Testis (tissue), 5 donors: ENCODE measurements at places on chromosomes 16 and 17.
A peak's percentile ranks its signal among the peaks of the same experiment; 100 is the strongest.

DNA sequence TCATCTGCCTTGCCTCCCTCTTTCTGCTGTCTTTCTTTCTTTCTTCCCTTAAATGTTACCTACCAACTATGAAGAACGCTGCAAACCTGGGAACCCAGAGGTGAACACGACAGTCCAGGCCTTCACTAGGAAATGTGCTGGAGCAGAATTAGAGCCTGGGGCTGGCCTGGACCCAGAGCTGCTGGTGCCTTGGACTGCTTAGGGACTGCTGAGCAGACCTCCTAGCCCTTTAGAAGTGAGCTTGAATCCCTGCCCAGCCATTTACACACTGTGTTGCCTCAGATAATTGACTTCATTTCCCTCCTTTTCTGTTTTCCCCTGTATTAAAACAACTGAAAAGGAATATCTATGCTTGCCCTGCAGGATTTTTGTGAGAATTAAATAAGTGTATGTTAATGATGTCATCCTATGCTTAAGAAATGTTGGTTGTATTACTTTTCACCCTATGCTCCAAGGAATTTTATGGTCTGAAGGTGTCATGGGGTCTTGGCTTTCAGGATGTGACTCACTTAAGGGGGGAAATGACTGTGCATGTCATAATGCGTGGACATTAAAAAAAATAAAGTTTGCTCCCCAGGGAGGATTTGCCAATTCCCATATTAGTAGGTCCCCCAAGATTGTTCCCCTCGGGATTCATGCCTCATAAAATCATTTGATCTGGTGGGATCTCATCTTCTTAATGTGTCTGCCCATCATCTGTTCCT lies 11.5 kb downstream of the CDH13 start:
- no peak for DNase-seq

DNA sequence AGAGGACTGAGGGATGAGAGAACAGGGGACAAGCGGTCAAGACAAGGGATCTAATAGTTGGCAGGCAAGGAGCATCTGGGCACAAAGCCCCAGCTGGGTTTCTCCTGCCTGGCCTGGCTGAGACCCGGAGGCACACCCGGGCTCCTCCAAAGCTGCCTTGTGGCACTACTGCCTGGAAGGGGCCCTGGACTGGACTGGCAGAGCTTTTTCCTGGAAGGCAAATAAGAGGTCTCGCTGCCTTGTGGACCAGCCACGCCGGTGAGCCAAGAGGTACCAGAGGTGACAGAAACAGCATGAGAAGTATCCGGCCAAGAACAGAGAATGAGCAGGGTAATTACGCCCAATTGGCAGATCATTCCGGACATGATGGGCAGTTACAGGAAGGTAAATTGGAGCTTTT lies 64.6 kb downstream of the GTF3C1 start:
- no peak for DNase-seq

- no peak for DNase-seq
Observed at GRCh38 chr16:88524973-88525662, 45.1 kb upstream of the ZC3H18 start.

GRCh38 chr17:42310787-42311215 lies 22.5 kb downstream of the STAT5A start:
- DNase-seq = no peak

- no peak for DNase-seq
Observed at GRCh38 chr17:33243732-33244131, 49.4 kb downstream of the ASIC2 start.

- DNase-seq = no peak
Observed at GRCh38 chr17:77467521-77467920, 326.8 kb downstream of the SEC14L1 start.

GRCh38 chr17:29844339-29845048 lies 85.5 kb downstream of the SSH2 start:
- DNase-seq = no peak

GRCh38 chr16:85231959-85232358 lies 119.7 kb upstream of the CIBAR2 start:
- DNase-seq = peak; percentile 75

GRCh38 chr17:82283208-82283749 lies 9.8 kb upstream of the CSNK1D start:
- no peak for DNase-seq

DNA sequence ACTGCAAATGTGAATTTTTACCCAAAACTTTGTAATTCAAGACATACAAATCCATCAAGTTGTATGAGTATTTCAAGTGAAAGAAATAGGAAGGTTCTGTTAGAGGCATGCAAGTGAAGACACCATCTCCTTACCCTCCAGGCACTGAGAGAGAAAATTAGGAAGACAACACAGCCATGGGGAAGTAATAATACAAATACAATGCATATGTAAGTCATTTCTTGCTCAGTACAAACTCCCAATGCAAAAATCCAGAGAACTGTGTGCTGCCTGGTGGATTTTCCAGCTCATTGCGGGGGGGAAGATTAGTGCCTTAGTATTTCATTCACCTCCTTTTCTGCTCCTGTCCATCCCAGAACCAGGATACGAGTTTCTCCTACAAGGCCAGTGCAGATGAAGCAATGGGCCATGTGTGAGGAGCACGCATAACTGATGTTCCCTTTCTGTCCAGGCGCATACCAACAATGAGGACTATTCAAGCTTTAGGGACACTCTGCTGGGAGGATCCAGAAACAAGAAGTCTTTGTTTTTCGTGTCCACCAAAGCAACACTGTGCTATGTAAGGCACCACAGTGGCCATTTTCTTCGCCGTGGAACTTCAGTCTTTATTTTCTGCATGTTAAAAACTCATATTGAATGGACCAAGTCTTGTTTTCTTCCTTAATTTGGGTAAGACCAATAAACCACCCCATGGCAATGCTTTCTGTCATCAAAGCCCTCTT lies 143.7 kb upstream of the RCVRN start:
- DNase-seq = peak; percentile 77

- DNase-seq = no peak
Observed at GRCh38 chr16:73210686-73211085, 162.8 kb upstream of the ZFHX3 start.

GRCh38 chr17:35345926-35346771 lies 27.3 kb downstream of the SLFN11 start:
- peak; percentile 30 for DNase-seq

- peak; percentile 82 for DNase-seq
Observed at GRCh38 chr16:21301168-21301894, 23.2 kb upstream of the CRYM start.

DNA sequence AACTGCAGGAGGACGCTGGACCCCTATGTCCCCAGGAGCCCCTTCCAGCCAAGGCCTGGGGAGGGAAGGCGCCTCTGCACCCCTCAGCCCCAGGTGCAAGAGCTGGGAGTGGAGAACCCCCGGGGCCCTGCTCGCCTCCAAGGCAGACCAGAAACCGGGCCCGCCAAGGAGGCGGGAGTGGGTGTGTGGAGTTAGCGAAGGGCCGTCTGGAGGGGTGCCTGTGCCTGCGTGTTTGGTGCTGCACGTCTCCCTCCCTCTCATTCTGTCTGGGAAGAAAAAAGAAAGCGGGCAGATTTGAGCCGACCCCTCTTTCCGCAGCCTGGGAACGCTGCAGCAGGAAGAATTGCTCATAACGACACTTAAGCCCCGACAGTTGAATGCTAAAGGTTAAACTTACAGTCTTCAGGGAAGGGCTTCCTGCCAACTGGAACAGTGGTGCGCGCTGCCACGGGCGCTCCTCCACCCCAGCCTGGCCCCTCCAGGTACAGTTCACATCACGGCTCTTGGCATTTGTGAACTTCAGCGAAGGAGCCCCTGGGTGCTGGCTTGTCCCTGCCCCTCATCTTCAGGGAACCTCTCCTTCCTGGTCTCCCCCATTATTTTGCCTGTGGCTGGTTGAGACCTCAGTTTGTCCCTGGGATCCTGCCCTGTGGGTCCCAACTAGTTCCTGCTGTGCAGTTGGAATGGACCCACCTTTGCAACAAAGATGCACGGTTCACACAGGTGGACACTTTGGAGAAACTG lies 19.2 kb upstream of the ZFHX3 start:
- no peak for DNase-seq

GRCh38 chr16:14150796-14151195 lies 79.7 kb downstream of the MRTFB start:
- DNase-seq = no peak

DNA sequence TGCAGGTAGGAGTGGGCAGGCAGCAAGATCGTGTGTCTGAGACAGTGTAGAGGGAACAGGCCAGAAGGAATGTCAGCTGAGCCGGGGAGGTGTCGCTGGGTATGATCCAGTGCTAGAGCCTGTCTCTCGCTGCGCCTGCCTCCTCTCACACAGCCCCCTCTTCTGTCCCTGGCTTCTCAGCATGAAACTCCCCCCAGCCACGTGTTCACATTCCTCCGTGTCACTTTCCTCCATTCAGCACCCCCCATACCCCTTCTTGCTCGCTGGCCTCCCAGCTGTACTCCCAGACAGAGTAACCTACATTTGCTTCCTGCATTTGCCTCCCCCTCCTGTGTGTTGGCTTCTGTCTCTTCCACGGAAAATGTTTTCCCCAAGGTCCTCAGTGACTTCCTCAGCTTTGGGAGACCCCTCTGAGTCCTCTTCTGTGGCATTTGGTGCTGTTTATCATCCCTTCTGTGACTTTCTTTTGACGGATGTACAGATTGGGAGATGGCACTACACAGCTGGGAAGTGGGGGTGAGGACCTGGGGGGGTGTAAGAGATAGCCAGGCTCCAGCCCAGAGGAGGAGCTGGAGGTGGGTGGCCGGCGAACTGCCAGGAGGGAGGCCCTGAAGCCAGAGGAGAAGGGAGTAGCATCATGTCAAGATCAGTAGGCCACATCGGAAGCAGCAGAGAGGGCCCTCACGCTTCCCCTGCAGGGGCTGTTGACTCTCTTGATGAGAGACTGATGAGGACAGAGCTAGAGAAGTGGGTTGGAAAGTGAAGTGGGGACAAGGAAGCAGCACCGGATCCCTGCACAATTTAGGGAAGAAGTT lies 19.2 kb downstream of the SGF29 start:
- peak; percentile 94 for DNase-seq
